Anterior cingulate cortex (tissue), 58 donors: ENCODE measurements at places on chromosomes 12 and 14.

DNA sequence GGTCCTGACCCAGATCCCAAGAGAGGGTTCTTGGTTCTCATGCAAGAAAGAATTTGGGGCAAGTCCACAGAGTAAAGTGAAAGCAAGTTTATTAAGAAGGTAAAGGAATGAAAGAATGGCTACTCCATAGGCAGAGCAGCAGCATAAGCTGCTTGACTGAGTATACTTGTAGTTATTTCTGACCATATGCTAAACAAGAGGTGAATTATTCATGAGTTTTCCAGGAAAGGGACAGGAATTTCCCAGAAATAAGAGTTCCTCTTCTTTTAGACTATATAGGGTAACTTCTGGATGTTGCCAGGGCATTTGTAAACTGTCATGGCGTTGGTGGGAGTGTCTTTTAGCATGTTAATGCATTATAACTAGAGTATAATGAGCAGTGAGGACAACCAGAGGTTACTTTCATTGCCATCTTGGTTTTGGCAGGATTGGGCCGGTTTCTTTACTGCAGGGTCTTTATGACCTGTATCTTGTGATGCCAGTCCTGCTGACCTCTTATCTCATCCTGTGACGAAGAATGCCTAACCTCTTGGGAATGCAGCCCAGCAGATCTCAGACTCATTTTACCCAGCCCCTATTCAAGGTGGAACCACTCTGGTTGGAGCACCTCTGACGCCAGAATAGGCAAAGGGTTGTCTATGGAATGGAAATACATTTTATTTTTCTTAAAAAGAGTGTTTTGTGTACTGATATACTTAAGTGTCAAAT, 113.8 kb downstream of the OTOGL start:
- DNase-seq: no peak

DNA sequence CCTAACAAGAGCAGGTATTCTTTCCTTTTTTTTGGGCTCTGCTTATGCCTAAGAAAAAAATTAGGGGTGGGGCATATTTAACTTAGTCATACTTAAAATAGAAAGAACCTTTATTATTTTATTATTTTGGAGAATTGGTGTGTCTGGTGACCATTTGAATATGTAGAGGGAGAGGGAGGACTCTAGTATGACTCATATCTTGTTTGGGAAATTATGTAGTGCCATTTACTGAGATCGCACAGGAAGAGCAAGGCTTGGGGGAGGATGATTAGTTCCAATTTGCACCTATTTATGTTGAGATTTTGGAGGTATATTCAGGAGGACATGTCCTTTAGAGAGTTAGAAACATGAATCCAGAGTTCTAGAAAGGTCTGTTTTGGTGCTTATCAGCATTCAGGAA, 9.9 kb downstream of the ZNF410 start:
- DNase-seq: no peak

GRCh38 chr12:11553871-11554533, 95.5 kb upstream of the ETV6 start:
- DNase-seq: no peak

- no peak for DNase-seq
Measured at GRCh38 chr12:43856972-43857371, 21.1 kb downstream of the TMEM117 start.

DNA sequence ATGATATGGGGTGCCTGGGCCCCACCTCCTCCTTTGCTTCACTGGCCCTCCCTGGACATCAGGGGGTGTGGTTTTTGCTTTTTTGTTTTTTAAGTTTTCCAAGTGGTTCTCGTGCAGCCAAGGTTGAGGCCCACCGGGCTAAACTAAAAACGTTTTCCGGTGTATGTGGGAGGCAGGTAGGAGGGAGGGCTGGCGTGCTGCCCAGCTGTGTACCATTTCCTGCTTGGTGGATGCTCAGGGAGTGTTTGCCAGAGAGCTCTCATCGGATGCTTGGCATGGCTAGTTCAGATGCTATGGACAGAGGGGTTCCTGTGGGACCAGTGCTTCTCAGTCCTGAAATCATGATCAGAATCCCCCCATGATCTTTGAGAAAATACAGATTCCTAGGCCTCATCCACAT, 246.4 kb downstream of the CACNA1C start:
- no peak for DNase-seq

GRCh38 chr14:23164250-23164649, 19.2 kb downstream of the SLC7A8 start:
- DNase-seq: no peak
